Muscle of back (tissue), 13 donors: ENCODE measurements at places on chromosomes 7 and 10. TPM values are rescaled to one million over a fixed set of nuclear protein-coding genes. Genes with fewer than 3 reads are reported as not detected.

GRCh38 chr7:151123822-151124464 lies 37.7 kb downstream of the AGAP3 start:
- peak; percentile 86 for DNase-seq

DNA sequence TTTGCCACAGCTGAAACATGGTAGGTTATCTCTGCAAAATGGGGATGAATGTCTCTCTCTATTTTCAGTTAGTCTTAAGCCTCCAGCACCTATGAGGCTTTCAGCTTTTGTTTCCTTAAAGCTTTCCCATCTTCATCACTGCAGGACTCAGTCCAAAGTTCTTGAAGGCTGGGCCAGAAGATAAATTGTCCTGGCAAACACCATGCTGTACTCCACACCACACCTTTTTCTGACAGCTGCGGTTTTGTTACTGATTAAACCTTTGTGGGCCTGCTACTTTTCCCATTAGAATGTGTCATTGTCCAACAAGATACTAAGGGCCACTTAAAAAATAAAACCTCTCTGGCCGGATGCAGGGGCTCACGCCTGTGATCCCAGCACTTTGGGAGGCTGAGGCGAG lies 87.2 kb upstream of the A1CF start:
- no peak for DNase-seq

- DNase-seq = no peak
These were observed 53.7 kb upstream of the PHF14 start for GRCh38 chr7:10919923-10920322.

DNA sequence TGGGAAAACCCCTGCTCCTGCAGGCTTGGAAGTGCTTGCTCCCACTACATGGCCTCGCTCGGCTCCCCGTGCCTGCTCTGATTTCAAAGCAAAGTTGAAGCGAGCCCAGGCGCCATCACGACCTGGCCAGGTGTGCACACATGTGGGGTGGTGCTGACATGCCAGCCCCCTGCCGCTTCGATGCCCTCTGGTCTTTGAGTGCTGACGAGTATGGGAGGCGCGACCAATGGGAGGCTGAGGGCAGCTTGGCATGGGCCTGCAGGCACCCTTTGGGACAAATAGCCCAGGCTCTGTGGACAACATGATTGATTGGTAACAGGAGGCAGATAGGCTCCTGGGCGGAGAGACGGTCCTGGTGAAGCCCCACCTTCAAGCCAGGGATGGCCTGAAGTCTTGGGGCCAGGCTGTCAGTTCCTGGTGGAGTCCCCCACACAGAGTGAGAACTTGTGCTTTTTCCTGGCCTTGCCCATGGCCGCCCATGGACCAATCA lies 252.4 kb upstream of the SEMA3A start:
- no peak for DNase-seq

- DNase-seq = no peak
These were observed 2.6 kb upstream of the PRF1 start for GRCh38 chr10:70605161-70605560.

GRCh38 chr10:111233439-111233838 lies 156.6 kb downstream of the ADRA2A start:
- no peak for DNase-seq

GRCh38 chr7:79176859-79177477 lies 276.5 kb downstream of the MAGI2 start:
- peak; percentile 32 for DNase-seq

DNA sequence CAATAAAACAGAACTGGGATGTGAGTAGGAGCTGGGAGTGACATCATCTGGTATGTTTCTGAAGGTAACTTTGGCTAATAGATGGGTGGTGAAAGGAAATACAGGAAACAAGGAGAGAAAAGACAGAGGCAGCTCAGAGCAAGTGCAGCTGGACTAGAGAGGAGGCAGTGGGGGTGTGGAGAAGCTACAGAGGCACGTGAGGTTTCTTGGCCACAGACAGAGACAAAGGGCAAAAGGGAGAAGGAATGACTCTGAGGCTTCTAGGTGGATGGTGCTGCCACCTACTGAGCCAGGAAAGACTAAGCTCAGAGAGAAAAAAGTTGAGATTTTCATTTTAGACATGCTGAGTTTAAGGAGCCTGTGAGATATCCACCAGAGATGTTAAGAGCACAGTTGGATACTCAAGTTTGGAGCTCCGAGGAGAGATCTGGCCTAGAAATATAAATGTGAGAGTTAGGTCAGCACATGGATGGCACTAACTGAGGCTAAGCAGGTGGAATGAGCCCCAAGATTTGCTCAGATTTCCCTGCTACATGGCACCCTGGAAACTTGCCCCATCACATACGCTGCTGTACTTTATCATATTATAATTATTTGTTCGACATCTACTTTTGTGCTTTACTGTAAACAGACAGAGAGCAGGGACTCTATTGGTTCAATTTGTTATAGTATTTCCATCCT lies 293.0 kb upstream of the IMMP2L start:
- peak; percentile 61 for DNase-seq

- DNase-seq = no peak
These were observed 45.7 kb upstream of the IL6 start for GRCh38 chr7:22681312-22681711.

DNA sequence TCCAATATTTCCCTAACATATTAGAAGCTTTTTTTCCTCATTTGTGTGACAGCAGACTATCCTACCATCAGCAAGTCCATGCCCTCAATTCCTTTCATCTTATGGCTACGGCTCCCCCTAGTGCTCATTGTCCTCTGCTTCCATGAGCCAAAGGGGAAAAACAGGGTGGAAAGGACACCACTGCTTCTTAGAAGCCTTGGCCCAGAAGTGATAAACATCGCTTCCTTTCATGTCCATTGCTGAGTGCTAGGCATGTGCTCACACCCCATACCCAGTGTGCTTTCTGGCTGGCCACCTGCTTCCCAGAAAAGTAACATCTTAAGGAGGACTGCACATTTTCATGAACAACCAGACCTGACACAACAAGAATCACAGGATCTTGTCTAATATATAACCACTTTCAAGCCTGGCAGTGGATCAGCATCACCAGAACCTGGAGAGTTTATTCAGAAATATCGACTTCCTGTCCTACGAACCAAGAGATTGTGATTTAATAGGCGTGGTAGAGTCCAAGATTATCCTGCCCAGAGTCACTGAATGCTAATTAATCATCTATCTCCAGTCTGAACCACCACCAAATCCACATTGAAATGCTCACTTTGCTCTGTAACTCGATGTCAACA lies 650.5 kb upstream of the SORCS1 start:
- peak; percentile 55 for DNase-seq

DNA sequence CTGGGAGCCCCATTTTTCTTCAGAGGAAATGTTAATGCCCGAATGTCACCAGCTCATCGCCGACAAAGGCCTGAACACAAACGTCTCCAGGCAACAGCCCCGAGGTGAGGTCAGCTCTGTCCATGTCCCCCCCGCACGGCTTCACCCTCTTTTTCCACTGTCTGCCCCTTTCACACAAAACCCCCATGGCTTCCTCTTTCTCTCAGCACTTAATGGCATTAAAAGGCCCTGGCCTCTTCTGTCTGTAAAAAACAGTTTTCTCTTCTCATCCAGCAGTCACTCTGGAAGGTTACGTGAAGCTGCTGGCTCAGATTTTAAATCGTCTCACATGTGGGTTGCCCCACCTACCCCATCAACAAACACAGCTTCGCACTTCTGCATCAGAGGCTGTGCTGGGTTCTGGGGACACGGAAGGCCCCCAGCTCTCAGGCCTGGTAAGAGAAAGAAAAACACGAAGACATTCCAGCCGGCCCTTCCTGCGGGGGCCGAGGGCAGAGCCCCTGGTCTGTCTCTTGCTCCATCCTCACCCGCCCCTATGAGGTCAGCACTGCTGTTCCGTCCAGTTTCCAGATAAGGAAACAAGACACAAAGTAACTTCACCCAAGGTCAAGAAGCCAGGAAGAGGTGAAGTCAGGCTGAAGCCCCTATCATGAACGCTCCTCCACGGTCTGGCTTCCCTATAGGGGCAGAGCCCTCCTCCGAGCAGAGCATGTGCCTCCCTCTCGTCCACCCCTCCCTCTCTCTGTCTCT lies 91.1 kb upstream of the PDGFA start:
- DNase-seq = no peak

DNA sequence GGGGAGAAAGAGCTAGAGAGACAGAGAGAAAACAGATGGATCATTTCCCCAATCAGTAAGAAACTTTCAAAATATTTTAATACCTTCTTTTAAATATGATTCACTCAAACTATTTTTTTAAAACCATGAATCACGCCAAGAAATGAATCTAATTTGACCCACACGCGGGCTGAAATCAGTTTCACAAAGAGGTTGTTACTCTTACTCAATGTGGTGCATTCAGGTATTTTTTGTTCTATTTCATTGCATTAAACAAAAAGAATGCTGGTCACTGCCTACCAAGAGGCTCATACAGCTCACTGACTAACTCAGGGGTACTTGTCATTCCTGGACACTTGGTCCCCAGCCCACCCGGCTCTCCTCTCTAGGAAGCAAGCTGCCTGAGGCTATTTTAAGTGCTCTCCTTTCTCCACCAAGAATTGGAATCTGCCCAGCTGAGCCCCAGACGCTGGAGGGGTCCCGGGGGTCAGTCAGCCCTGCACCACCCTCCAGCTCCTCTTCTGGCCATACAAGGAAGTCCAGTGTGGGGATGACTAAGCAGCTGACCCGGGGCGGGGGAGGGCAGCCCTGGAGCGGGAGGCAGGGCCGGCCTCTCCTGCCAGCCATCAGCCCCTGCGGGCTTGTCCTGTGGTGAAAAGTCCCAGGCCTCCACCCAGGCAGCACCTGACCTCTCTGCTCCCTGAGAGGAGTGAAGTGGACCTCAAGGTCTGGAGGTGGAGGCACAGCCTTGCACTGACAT lies 21.7 kb upstream of the PFKP start:
- DNase-seq = peak; percentile 55

- no peak for DNase-seq
These were observed 44.8 kb upstream of the ANKRD1 start for GRCh38 chr10:90965720-90966119.

DNA sequence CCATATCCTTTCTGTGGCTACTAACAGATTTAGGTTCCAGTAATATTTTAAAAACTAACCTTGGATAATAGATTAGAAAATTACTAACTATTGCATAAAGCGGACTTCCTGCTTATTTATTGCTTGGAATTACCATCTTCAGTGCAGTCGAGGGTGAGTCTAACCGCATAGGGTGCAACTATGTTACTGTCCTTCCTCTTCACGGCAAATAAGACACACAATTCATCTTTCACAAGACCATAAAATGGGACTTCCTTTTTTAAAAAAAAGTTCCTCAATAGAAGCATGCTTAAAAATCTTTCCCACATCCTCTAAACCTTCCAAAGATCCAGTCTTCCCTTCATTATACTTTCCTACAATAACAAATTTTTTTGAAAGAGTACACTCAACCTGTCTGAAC lies 2.1 kb downstream of the SLC25A40 start:
- DNase-seq = peak; percentile 7

GRCh38 chr7:88254721-88255424 lies 35.0 kb upstream of the SRI start:
- DNase-seq = no peak

- no peak for DNase-seq
These were observed 48.9 kb upstream of the ENO4 start for GRCh38 chr10:116800286-116800929.

GRCh38 chr7:90465816-90466215 lies 3.6 kb upstream of the PTTG1IP2 start:
- no peak for DNase-seq

GRCh38 chr7:153188630-153189029 lies 429.1 kb downstream of the ACTR3B start:
- no peak for DNase-seq

DNA sequence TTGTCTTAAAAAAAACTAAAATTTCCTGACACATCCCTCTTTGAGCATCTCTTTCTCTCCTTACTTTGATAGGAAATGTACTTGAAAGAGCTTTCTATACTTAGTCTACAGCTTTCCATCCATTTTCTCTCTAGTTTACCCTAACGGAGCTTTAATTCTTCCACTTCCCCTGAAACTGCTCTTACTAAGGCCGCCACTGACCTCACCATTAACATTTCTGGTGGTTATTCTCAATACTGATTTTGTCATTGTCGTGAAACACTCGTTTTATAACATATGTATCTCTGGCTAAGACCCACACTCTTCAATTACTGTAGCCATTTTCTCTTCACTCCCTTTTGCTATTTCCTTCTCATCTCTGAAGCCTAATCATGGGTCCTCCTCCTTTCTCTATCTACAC lies 262.0 kb upstream of the FERD3L start:
- no peak for DNase-seq

GRCh38 chr7:42135728-42136127 lies 101.3 kb downstream of the GLI3 start:
- DNase-seq = no peak

DNA sequence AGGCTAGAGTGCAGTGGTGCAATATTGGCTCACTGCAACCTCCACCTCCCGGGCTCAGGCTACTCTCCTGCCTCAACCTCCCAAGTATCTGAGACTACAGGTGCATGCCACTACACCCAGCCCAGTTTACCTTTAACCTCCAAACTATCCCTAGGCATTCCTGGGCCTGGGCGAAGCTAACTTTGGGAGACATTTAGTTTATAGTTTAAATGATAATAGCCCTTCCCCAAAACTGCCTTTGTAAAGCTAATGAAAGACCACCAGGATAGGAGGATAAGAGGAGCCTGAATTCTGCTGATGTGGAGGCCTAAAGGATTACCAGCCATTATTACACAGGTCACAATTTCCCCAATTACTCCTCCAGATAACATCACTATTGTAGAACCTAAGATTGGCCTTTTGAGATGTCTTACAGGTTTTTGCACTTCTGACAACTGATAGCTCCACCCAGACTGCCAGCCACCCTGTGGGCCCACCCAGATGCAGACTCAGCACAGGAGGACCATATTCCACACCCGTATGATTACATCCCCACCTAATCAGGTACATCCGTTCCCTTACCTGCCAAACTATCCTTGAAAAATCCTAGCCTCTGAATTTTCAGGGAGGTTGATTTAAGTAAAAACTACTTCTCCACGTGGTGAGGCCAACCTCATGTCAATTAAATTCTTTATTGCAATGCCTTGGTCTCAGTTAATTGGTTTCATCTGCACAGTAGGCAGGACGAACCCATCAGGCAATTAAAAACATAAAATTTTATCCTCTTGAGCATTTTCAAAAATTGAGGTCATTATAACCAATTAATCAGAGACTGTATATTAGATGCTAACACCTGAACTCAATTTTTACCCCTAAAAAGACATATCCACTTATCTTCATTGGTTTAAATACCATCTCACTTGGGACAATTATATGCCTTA lies 62.3 kb upstream of the TMEM254 start:
- DNase-seq = no peak

GRCh38 chr10:50464004-50464409 lies 159.7 kb downstream of the SGMS1 start:
- peak; percentile 42 for DNase-seq

GRCh38 chr7:115037128-115037802 lies 115.4 kb downstream of the MDFIC start:
- DNase-seq = peak; percentile 15

- no peak for DNase-seq
These were observed 156.1 kb downstream of the MAD1L1 start for GRCh38 chr7:2076649-2077064.

GRCh38 chr10:104255311-104255981 lies 754 bp downstream of the GSTO1 start:
- DNase-seq = peak; percentile 79

Gene SLC26A3
- polyA plus RNA-seq = 0.15 TPM

Gene JAZF1
- polyA plus RNA-seq = 27.2 TPM

Gene SPDYE2B
- 3.2 TPM for polyA plus RNA-seq

Gene PIK3AP1
- polyA plus RNA-seq = 2.1 TPM

Gene ZNF277
- 25.6 TPM for polyA plus RNA-seq

Gene INA
- 0.19 TPM for polyA plus RNA-seq

Gene ACTL6B
- not detected for polyA plus RNA-seq

Gene LIPF
- polyA plus RNA-seq = not detected
